ENCODE measurements at places on chromosomes 13 and 19. TPM values are rescaled to one million over a fixed set of nuclear protein-coding genes. Genes with fewer than 3 reads are reported as not detected.

DNA sequence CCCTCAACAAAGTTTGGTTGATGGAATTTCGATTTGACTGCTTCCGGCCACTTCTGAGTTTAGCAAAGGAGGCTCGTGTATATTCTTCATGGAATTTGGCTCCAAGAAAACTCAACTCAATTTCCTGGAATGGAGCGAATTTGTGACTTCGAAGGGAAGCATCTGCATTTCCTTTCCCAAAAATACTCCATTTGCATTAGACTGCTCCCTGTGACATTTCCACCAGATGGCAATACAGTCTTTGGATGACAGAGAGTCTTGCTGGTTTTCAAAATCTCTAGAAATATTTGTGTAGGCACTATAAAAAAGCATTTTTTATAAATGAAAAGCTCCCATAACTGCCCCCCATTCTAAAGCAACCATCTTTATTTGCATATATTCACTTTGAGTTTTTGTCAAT lies 4.1 kb downstream of the C1QTNF9 start:
- no peak for DNase-seq

The CSNK1G2 gene
- polyA plus RNA-seq, result 22.9 TPM

DNA sequence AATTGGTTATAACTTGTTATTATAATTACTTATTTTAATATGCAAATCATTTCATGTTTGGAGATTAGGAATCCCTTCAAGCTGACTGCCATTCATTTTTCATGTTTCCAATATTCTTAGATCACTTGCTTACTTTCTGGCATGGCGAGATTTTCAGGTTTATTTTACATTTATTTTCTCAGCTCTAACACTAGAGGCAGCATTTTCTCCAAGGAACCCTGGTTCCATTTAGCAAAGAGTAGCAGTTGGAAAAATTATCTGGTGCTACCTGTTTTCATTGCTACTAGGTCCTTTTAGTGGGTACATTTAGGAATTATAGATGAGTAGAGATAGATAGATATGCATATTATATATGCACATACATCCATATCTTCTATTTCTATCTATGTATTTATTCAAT lies 90.9 kb upstream of the TRPC4 start:
- DNase-seq, result no peak

The SOHLH2 gene
- 0.14 TPM for polyA plus RNA-seq

The CEACAM5 gene
- not detected for polyA plus RNA-seq

GRCh38 chr19:41426952-41427646 lies at the start of gene B3GNT8:
Gene B3GNT8 (minus strand): TSS chr19:41427374. CDS start chr19:41426778, 596 bp downstream.
- DNase-seq, result peak; percentile 11

- DNase-seq, result no peak
Observed at GRCh38 chr13:63514886-63515285, 2099.2 kb upstream of the PCDH20 start.

The SWSAP1 gene
- polyA plus RNA-seq, result 0.89 TPM

DNA sequence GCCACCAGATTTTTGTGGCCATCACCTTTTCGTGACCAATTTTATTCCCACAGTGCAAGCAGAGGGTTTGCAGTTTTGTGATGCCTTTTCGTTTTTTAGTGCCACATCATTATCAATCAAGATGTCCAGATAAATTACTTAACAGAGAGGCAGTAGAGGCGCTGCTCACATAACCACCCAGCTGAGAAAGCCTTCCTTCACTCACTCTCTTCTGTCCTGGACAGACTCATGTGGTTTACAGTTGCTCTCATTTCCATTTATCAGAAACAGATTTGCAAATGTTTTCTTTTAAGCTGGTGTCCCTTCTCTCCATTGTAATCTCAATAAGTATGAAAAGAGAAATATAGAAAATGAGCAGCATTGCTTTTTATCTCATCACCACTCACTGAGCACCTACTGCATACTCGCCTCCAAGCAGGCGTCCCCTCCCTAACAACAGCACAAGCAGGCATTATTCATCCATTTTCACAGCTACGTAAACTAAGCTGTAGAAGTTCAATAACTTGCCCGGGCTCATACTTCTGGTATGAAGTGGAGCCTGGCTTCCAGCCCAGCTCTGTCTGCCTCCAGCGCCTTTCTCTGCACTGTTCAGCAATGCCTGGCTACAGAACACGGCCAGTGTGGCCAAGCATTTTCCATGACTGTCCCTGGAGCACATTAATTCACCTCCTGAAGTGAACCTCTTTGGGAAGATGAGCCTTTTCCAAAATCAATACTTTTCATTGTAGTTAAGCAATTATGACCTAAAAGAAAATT lies 34.6 kb upstream of the KATNAL1 start:
- peak; percentile 71 for DNase-seq

GRCh38 chr13:43424412-43424811 lies 362.4 kb downstream of the ENOX1 start:
- DNase-seq, result no peak

- DNase-seq, result no peak
Observed at GRCh38 chr13:37302686-37303085, 197.2 kb upstream of the CSNK1A1L start.

- DNase-seq, result no peak
Observed at GRCh38 chr13:111462221-111462764, 141.9 kb downstream of the TEX29 start.

The CYP4F3 gene
- polyA plus RNA-seq, result not detected

DNA sequence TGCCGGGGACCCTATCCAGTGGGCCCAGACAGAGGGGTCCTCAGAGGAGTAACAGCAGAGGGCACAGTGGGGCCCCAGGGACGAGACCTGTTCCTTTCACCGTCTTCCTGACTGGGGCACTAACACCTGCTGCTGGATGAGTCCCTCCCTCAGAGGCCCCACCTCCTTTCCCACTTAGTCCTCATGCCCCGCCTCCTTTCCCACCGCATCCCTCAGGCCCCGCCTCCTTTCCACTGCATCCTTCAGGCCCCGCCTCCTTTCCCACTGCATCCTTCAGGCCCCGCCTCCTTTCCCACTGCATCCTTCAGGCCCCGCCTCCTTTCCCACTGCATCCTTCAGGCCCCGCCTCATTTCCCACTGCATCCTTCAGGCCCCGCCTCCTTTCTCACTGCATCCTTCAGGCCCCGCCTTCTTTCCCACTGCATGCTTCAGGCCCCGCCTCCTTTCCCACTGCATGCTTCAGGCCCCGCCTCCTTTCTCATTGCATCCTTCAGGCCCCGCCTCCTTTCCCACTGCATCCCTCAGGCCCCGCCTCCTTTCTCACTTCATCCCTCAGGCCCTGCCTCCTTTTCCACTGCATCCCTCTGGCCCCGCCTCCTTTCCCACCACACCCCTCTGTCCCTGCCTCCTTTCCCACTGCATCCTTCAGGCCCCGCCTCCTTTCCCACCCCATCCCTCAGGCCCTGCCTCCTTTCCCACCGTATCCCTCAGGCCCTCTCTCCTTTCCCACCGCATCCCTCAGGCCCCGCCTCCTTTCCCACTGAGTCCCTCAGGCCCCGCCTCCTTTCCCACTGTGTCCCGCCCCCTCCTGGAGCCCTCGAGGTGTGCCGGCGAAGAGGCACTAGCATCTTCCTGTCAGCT lies 6.7 kb downstream of the SPPL2B start:
- DNase-seq, result no peak

DNA sequence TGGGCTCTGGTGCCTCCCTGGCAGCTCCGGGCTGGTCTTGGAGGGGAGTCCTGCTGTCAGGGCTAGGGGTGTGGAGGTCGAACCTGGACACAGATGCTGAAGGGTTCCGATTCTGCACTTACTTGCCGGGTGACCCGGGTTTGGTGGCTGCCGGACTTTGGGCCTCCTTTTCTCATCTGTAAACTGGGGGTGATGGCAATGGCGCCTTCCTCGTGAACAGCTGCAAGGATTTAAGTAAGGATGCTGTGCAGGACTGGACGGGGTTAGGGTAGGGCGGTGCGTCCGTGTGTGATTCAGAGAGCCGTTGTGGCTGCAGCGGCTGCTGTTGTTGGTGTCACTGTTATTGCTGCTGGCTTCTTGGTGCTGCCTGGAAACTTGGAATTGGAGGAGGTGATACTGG lies 2.4 kb downstream of the HPN start:
- DNase-seq, result no peak

- no peak for DNase-seq
Observed at GRCh38 chr13:94711561-94712286, 621 bp downstream of the SOX21 start.

GRCh38 chr13:102830646-102831045 lies 15.2 kb upstream of the ERCC5 start:
- DNase-seq, result no peak

DNA sequence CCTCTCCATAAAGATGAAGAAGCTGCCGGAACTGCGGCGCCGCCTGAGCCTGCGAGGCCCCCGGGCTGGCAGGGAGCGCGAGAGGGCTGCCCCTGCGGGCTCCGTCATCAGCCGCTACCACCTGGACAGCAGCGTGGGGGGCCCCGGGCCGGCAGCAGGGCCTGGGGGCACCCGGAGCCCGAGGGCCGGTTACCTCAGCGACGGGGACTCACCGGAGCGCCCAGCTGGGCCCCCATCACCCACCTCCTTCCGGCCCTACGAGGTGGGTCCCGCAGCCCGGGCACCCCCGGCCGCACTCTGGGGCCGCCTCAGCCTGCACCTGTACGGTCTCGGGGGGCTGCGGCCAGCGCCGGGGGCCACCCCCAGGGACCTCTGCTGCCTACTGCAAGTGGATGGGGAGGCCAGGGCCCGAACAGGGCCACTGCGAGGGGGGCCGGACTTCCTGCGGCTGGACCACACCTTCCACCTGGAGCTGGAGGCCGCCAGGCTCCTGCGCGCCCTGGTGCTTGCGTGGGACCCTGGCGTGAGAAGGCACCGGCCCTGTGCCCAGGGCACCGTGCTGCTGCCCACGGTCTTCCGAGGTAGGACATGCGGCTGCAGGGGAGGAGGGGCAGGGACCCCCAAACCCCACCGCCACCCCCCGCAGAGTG lies 2.7 kb downstream of the SYDE1 start:
- DNase-seq, result no peak

GRCh38 chr19:28966737-28967399 lies 246.1 kb downstream of the UQCRFS1 start:
- no peak for DNase-seq

The SMIM17 gene
- 0.17 TPM for polyA plus RNA-seq

DNA sequence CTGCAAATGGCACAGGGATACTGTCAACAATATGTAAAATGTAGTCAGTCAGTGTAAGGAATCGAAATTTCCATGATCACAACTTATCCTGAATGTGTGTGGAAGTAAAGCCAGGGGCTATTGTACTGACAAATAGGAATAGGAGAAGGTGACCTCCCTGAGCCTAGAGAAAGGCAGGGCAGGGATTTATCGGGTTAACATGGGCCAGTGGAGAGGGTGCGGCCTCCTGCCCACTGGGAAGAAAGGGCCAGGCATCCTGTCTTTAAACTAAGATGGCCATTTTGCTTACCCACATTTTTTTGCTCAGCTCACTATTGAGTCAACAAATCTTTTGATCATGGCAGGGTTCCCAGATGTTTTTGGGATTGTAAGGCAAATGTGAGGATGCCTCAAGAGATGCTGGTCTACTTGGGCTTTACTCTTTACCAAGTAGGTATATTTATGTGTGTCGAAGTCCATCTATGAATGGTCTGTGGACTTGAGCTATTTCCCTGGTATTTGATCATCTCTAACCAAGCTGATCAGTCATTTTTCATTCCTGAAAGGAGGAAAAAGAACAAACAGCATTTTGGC lies 116.6 kb upstream of the RNF113B start:
- no peak for DNase-seq

- no peak for DNase-seq
Observed at GRCh38 chr13:68050761-68051160, 820.6 kb upstream of the PCDH9 start.

DNA sequence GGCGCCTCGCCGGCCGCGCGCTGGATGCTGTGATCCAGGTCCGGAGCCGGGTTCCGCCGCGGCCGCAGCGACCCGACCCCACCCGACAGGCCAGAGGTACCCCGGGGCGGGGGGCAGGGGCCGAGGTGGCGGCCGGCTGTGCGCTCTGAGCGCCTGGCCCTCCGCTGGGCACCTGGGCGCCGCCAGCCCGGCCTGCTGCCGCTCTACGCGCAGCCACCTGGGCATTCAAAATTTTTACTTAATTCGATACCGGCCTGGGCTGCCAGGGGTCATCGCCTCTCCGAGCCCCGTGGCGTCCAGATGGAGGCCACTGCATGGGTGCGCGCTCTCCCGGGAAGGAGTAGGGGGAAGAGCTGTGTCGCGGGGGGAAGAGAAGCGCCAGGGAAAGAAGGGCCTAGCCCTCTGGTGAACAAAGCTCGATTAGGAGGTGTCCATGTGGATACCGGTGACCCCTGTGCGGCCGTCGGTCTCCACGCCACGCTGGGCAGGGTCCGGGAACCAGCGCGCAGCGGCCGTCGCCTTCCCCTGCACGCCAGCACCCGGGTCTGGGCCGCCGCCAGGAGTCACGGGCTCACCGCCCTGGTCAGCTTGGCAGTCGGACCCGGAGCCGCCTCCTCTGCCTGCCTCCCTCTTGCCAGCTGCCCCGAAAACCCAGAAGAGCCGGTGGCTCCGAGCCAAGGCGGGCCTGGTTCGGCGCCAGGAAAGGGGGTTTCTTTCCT lies 666 bp downstream of the BIVM start:
- no peak for DNase-seq

The CYP4F12 gene
- not detected for polyA plus RNA-seq

The CDC42EP5 gene
- 12.3 TPM for polyA plus RNA-seq

GRCh38 chr13:50587645-50588373 lies 255.7 kb downstream of the DLEU7 start:
- DNase-seq, result no peak

The DIAPH3 gene
- polyA plus RNA-seq, result 11.7 TPM

DNA sequence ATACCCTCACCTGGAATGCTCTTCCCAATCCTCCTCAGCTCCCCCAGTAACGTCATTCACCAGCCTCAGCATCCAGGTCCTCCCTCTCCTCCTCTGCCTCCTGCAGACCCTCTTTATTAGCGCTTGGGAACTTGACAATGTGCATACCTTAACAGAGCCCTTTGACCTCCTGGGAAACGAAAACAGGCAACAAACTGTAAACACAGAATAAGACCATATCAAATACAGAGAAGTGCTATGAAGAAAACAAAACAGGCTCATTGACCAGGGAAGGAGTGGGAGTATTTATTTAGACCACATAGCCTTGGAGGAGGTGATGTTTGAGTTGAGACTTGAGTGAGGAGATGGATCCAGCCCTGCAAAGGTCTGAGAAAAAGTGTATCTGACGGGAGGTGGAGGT lies 107.9 kb upstream of the SLC7A1 start:
- no peak for DNase-seq

- DNase-seq, result no peak
Observed at GRCh38 chr19:48633148-48634035, 3.8 kb downstream of the DBP start.

The COL5A3 gene
- 1.6 TPM for polyA plus RNA-seq

The CNFN gene
- 0.20 TPM for polyA plus RNA-seq

The REEP6 gene
- 1.1 TPM for polyA plus RNA-seq

GRCh38 chr19:14482172-14482941 lies 7.2 kb upstream of the PTGER1 start:
- no peak for DNase-seq

The CRB3 gene
- not detected for polyA plus RNA-seq

All from AG04450 (cell line).